ENCODE measurements at places on chromosomes 11 and 22.

DNA sequence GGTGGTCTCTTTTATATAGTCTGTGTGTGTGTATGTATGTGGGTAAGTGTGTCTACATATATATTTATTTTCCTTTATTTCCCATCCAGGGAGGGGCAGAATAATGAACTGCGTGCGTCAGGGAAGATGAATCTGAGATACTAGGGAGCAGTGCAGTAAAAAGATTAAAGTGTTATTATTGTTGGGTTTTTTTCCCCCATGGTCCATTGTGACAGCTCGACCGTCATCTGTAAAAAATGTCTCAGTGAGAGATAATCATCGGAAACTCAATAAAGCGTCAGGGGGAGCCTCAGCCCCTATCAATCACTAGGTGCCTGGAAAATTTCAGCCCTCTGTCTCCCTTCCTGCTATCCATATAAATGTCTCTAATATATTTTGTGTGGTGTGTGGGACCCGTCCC is 64.6 kb downstream of the CLPB start:
- DNase-seq: no peak

GRCh38 chr11:83687787-83688186 is 401.6 kb upstream of the CCDC90B start:
- no peak for DNase-seq

DNA sequence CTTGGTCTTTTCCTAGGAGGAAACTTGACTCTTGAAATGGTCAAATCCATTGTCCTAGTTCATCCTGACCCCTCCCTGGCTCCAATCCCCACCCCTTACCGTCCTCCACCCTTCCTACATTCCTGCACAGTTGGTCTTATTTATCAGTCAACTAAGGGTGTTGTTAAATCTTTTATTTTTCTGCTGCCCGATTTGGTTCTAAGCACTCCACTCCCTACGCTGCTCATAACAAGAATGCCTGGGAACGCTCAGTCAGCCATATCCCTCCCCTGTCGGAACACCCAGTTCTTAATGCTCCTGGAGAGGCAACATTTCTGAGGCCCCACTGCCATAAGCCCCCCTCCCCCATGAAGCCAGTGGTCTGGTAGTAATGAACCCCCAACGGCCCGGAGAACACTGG is 9.7 kb downstream of the EHF start:
- no peak for DNase-seq

DNA sequence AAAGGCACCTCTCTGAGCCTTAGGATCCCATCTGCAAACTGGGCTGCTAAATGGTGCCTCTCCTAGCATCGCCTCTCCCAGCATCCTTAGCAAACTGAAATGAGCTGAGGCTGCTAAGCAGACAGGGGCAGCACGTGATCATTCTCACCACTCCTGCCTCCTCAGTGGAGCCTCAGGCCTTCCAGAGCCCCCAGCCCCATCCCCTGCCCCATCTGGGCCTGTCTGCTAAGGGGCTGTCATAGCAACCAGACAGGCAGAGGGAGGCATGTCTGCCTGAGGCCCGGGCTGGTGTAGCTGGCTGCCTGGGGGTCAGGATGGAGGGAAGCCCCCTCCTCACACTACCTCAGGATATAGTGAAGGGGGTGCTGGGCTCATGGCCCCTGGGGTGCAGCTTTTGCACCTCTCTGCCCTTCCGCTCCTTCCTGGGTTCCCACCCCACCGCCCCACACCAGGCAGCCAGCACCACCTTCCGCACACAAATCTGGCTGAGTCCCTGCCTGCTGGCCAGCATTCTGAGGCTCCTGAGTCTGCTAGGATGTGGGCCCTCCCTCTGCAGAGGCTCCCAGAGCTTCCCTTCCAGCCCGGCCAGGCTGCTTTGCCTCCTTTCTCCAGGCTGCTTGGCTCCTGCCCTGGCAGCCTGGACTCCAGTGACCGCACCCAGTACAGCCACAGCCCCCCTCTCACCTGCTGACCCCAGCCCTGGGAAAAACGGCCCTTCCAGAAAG is 47.5 kb upstream of the TTLL12 start:
- DNase-seq: no peak

- DNase-seq: peak; percentile 81
Measured at GRCh38 chr11:102318469-102318868, 1.2 kb downstream of the BIRC3 start.

- no peak for DNase-seq
Measured at GRCh38 chr11:1158681-1159487, 1.1 kb downstream of the MUC5AC start.

- no peak for DNase-seq
Measured at GRCh38 chr22:25558341-25558740, 6.1 kb upstream of the GRK3 start.

GRCh38 chr22:35961480-35962295 is 66.9 kb downstream of the RBFOX2 start:
- DNase-seq: no peak

DNA sequence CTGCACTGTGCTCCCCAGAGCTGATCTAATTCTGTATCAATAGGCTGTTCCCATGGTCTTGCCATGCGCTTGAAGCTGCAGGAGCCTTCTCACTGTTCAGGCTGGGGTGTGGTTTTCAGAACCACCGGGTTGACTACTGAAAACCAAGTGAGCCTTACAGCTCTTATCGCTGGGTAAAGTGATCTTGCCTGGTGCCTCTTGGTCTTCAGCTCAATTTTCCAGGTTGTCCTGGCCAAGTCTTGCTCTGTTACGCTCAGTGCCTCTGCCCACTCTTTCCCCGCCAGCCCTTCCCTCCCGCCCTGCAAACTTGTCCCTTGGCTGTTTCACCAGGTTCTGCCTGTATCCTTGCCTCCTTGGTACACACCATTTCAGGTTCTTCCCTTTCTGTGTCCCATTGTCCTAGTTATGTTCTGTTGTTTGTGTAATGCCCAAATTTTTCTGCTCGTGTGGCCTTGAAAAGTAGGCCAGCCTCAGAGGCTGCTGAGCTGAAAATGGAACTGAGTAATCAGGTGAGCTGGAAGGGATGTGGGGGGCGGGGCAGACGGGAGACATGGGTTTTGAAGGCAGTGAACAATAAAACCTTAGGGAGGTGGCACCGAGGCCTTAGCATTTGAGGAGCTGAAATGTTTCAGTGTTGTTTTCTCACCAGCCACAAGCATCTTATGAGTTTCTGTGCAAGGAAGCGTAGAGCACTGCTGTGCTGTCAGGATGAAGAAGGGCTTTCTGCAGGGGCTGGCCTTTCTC is 11.2 kb downstream of the PEX26 start:
- no peak for DNase-seq

- DNase-seq: no peak
Measured at GRCh38 chr11:69700278-69701140, 3.3 kb downstream of the FGF19 start.

- peak; percentile 56 for DNase-seq
Measured at GRCh38 chr11:128522943-128523518, 64.3 kb downstream of the ETS1 start.

DNA sequence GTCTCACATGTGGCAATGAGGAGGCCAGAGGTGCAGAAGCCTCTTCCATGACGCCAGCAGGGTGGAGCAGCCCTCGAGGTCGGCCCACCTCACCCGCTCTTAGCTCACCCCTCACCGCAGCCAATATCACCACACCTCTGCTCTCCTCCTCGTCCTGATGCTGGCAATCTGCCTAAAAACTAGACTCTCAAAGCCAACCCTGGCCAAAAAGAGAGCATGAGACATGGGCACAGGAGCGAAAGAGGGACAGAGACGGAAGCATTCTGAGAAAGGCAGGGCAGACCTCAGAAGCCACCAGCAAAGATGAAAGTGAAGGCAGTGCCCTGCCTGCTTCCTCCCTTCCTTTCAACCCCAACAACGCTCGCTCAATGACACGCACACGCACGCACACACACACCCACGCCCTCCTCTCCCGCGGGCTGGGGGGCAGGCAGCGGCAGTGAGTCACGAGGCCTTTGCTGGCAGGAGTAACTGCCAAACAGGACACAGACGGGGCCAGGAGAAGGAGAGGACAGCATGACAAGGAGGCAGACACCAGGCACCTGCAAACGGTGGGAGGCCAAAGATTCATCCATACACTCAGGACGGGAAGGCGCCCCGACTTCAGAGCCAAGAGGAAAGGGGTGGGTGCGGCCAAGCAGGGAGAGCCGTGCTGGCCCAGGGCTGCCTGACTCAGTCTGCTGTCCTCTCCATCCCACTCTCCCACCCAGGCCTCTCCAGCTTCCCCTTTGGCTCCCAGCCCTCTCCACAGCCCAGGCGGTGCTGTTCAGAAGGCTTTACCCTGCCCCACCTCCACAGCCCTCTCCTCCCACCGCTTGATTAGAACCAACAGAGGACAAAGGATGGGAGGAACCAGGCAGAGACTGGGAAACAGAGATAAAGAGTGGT is 11.4 kb downstream of the IGSF9B start:
- peak; percentile 37 for DNase-seq

DNA sequence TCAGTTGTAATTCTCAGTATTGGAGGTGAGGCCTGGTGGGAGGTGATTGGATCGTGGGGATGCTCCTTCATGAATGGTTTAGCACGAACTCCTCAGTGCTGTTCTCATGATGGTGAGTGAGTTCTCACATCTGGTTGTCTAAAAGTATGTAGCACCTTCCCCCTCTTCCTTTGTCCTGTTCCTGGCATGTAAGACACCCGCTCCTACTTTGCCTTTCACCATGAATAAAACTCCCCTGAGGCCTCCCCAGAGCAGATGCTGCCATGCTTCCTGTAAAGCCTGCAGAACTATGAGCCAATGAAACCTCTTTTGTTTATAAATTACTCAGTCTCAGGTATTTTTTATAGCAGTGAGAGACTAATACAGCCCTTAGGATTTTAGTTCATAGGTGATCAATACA is 191.5 kb downstream of the MAML2 start:
- DNase-seq: no peak

GRCh38 chr22:25747245-25747944 is 5.4 kb downstream of the MYO18B start:
- DNase-seq: peak; percentile 60

GRCh38 chr11:70525466-70525865 is 127.1 kb downstream of the CTTN start:
- DNase-seq: no peak
